ENCODE measurements at places on chromosomes 1 and 21.

- DNase-seq: peak; percentile 65
These were observed 58.7 kb upstream of the APOBEC4 start for GRCh38 chr1:183711741-183712361.

- DNase-seq: no peak
These were observed 54.1 kb downstream of the TOMM20 start for GRCh38 chr1:235074523-235075047.

GRCh38 chr1:46575300-46575699 lies 23.9 kb upstream of the KNCN start:
- no peak for DNase-seq

DNA sequence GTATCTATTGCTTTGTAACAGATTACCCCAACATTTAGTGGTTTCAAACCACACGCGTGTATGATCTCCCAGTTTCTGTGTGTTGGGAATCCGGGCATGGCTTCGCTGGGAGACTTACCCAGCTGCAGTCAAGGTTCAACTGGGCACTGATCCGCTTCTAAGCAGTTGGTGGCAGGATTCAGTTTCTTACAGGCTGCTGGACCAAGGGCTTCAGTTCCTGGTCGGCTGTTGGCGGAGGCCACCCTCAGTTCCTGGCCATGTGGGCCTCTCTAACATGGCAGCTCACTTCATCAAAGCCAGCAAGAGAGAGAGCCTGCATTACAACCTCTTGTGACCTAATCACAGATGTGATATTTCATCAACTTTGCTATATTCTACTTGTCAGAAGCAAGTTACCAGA lies 53.8 kb upstream of the NEK2 start:
- no peak for DNase-seq

- no peak for DNase-seq
These were observed 4.8 kb downstream of the TBX19 start for GRCh38 chr1:168285521-168285790.

- no peak for DNase-seq
These were observed 138.9 kb upstream of the ERG start for GRCh38 chr21:38637161-38637560.

DNA sequence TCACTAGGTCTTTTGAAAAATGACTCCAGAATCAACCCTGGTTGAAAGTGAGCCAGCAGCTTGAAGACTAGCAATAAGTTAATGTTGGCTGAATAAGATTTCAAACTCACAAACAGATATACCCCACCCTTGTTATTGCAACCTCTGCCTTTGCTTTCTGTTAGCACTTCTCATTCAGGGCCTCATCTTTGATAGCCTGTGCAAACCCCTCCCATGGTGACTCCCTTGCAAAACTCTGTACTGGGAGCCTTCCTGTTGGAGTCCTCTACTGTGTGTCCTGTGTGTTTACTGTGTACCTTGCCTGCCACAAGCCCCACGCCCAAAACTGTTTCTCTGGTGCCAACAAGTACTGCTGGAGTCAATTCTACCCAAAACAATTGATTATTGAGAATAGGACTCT lies 50.2 kb downstream of the ZNF678 start:
- no peak for DNase-seq

- DNase-seq: no peak
These were observed 1.5 kb upstream of the CLCNKA start for GRCh38 chr1:16020325-16020724.

- no peak for DNase-seq
These were observed 35.9 kb downstream of the FCER1A start for GRCh38 chr1:159338018-159338417.

DNA sequence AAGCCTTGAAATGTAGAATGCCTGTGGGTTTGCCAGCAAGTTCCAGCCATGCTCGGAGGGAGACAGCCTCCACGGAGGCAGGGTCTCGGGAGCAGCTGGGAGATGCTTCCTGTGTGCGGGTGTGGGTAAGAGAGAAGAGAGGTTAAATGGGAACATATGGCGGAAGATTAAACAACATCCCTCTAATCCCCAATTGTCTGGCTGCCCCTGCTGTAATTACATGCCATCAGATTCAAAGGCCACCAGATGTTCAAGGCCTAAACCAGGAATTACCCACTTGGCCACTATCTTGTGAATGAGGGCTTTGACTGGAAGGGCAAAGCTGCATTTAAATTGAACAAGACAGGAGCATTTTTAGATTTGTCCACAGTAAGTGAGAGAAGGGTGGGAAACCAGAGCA lies 81.4 kb upstream of the BACE2 start:
- DNase-seq: no peak

DNA sequence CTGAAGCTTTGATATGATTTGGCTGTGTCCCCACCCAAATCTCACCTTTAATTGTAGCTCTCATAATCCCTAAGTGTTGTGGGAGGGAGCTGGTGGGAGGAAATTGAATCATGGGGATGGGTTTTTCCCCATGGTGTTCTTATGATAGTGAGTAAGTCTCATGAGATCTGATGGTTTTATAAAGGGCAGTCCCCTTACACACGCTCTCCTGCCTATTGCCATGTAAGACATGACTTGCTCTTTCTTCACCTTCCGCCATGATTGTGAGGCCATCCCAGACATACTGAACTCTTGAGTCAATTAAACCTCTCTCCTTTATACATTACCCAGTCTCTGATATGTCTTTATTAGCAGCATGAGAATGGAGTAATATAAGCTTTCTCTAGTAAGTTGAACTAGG lies 261.9 kb downstream of the HLX start:
- DNase-seq: no peak

GRCh38 chr1:151905070-151905442 lies 4.3 kb downstream of the THEM4 start:
- no peak for DNase-seq

GRCh38 chr1:213242883-213243282 lies 191.8 kb downstream of the RPS6KC1 start:
- no peak for DNase-seq

DNA sequence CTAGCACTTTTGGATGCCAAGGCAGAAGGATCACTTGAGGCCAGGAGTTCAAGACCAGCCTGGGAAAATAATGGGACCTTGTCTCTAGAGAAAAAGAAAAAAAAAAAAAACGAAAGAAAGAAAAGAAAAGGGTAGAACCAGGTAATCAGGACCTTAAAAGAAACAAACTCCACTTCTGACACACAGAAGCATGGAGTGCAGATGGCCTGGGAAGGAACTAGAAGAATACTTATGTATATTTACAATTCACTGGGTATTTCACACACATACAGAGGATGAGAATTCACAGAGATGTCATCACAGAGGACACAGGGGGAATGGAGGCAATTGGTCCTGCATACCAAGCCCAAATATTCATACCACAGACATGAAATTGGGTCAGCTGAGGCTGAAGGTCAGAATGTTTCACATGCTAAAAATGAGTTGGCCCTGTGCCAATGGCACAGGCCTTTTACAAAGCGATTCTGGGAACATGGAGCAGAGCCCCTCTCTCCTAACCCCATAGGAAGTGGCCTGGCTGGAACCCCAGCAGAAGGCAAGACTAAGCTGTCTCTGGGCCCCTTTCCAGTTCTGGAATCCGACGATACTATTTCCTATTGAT lies 4.4 kb downstream of the B4GALT3 start:
- no peak for DNase-seq

GRCh38 chr1:101902199-101902598 lies 94.5 kb downstream of the OLFM3 start:
- DNase-seq: no peak

- no peak for DNase-seq
These were observed 19.9 kb upstream of the TMEM39B start for GRCh38 chr1:32052887-32053286.

DNA sequence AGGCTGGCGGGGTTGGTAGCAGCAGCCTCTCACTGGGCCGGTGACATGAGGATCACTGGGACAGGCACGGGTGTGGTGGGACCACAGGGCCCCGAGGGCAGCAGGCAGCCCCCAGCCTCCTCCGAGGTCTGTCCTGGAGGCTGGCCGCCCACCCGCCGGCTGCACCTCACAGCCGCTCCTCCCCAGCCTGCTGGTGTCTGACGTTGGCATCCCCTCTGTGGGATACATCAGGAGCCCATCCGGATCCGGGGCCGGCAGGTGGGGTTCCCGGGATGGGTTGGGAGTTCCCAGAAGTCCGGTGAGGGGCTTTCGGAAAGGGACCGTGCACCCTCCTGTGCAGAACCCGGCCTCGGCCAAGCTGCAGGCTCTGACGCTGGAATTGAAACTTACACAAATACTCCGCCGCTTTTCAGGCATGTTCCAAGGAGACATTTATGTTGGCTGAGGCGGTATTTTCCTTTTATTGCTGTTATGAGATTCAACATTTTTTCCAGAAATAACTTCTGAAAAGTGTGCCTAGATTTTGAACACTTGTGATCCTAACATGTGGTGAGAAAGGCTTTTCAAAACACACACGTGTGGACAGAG lies 142.1 kb upstream of the ARHGEF16 start:
- DNase-seq: peak; percentile 75

DNA sequence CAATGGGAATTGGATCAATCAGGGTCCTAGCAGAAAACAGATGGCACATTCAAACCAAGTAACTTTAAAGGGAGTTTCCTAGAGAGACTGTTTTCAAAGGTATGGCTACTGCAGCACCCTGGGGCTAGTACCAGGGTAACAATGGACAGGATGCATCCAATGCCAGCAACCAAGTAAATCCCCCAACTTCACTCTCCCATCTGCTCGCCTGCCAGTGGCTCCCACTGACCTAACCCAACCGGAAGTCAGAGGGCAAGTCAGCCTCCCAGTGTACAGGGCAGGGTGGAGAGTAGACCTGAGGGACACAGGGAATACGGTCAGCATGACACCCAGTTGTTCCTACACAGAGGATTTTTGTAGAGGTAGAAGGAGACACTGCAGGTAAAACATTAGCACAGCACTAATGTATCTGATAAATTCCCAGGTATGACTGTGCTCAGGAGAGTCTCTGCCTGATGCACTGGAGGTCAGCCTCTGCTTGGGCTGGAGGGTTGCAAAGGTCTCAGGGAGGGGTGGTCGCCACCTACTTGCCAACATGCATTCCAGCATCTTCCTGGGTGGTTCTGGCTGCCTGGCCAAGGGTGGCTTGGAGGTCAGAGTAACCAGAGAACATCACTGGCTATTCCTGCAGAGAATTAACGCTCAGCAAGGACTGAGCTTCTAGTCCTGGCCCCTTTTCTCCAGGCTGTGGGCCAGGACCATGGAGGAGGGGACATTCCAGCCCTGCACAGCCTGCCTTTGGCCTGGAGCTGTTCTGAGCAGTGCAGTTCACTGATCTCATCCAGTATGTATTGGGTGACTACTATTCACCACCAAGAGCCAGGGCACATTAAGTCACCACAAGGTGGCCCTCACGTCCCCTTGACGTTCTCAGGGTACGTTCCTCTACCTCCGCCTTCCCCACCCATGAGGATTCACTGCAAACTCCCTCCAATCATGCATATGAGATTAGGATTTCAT lies 5.1 kb upstream of the GJA4 start:
- no peak for DNase-seq

DNA sequence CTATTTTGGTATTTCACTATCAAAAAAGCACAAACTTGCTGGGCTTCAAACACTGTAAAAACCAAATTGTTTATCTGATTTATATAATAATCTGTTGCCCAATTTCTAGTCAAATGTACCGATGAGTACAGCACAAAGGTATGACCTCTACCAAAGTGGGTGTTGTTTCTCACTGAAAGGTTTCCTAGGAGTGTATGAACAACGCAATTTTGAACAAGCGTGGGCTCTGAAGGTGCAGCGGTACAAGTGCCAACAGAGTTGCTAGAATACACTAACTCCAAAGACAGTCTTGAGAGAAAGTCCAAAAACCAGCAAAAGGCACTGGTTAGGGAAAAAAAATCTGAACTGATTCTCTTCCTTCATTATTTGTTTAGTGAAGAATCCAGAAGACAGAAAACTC lies 130.4 kb downstream of the ATP1B1 start:
- no peak for DNase-seq

DNA sequence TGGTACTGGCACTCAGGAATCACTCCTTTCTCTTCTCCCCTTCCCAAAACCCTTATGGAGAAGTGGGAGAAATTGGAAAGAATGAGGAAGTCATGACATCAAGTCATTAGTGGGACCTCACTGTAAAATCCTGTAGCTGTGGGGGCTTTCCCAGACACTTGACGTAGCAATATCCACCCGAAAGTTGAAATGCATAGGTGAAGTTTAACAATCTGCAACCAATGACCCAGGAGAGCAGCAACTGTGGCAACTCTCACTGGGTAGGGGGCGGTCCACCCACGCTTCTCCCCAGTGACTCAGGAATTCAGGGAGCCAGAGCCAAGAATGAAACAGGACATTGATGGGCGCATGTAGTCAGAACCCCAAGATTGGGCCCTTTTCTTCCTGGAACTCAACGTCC lies 27.0 kb downstream of the ABCA4 start:
- no peak for DNase-seq

DNA sequence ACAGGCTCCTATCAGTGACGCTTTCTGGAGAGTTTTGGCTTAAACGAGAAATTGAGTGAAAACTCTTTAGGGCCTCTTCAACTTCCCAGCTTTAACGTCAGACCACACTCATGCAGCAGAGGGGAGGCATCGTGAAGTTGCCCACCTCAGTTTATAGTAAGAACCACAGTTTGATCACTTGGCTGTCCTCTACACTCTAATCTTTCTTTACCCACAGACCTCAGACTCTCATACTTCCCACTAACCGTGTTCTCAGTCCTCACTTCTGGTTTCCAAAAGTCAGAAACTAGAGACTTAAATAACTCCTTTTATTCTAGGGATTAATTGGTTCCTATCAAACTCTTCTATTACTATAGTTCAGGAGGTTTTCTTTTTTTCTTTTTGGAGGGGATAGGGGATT lies 302.2 kb downstream of the NTNG1 start:
- DNase-seq: no peak

GRCh38 chr1:47650205-47650604 lies 212.4 kb downstream of the FOXD2 start:
- DNase-seq: no peak

GRCh38 chr1:152159144-152159543 lies at the start of gene RPTN:
TSS of gene RPTN (minus strand) at chr1:152159228. CDS start at chr1:152157889, 1,339 bp downstream.
- no peak for DNase-seq

GRCh38 chr1:110542725-110543124 lies 23.8 kb upstream of the KCNA10 start:
- DNase-seq: no peak

DNA sequence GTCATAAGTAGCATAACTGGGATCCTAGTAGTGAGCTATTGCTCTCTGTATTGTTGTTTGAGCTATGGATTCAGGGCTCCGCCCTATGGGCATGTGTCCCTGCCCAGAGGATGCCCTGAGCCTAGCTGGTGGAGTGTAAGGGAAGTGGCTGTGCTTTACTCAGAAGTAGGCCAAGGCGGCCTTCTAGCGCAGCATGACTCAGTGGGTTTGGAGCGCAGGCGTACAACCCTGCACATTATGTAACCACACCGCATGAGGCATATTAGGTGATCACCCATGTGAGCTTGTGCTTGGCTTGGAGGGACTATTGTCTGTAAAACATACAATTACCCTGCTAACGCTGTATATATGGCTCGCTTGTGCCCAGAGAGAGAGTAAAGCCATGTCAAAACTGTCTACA lies 11.1 kb upstream of the UBE2U start:
- DNase-seq: no peak
